Stimulated activated CD4-positive, alpha-beta T cell treated with anti-CD3 and anti-CD28 coated beads, Interleukin-12 subunit alpha, Interleukin-12 subunit beta, amount 100 ng/mL, for 48 hours (primary cell): ENCODE measurements at places on chromosomes 3 and 15.

DNA sequence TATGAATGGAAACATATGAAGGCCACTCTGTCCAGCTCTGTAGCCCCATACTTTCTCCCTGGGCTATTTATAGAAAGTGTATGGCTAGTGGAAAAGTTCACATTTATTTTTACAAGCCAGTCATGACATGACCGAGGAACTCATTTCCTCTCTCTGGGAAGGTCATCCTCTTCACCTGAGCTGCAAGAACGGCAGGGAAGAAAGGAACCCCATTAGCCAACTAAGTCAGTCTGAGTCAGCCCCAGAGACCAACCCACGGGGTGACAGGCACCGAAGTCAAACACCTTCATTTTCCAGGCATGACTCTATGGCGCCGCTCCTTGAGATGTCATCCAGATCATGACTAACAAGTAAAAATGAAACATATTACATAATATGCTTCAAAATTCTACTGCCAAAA, 4.8 kb downstream of the PAQR9 start:
- DNase-seq = no peak

GRCh38 chr3:127172781-127173515, 20.0 kb upstream of the PRR23E start:
- DNase-seq = no peak

- no peak for DNase-seq
Measured at GRCh38 chr15:45641374-45641781, 6.5 kb downstream of the SQOR start.

DNA sequence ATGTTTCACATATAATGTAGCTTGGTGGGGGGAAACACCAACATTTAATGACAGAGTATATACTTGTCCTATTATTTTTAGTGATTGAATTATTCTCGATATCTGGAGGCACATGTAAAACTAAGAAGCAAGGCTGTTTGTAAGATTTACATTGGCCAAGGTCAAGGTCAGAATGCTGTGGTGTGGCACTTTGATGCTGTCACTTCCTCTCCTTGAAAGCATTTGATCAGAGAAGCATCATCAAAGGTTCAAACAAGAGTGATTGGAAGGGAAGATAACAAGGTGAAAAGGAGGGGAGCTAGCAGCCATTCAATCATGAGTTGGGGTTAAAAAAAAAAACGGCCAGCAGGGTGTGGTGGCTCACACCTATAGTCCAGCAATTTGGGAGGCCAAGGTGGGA, 26.4 kb downstream of the RTF1 start:
- no peak for DNase-seq

GRCh38 chr3:42983927-42984326, 4.8 kb downstream of the GASK1A start:
- no peak for DNase-seq

GRCh38 chr15:33382491-33382890, 71.7 kb downstream of the RYR3 start:
- DNase-seq = no peak

- no peak for DNase-seq
Measured at GRCh38 chr15:83372434-83372891, 74.7 kb upstream of the SH3GL3 start.

DNA sequence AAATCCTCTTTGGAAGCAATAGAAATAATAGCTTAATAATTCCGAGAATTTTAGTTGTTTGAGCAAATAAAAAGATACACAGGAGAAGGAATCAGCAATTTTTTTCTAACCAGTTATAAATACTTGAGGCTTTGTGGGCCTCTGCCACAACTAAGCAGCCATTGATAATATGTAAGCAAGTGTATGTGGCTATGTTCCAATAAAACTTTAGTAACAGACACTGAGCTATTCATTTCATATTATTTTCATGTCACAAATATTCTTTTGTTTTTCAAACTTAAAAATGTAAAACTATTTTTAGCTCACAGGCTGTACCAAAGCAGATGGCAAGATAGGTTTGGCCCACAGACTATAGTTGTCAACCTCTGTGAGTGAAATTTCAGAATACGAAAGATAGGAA, 85.7 kb downstream of the MSL2 start:
- DNase-seq = no peak

GRCh38 chr3:151827816-151828215, 13.9 kb downstream of the AADAC start:
- no peak for DNase-seq

- no peak for DNase-seq
Measured at GRCh38 chr3:120289636-120290035, 4.6 kb upstream of the GPR156 start.

- DNase-seq = no peak
Measured at GRCh38 chr3:139944256-139944910, 9.4 kb downstream of the CLSTN2 start.

- no peak for DNase-seq
Measured at GRCh38 chr3:187568171-187568570, 102.0 kb downstream of the SST start.

GRCh38 chr15:68330416-68330815, 52.9 kb downstream of the FEM1B start:
- DNase-seq = no peak

- DNase-seq = no peak
Measured at GRCh38 chr3:155747946-155748290, 3.0 kb upstream of the PLCH1 start.

- DNase-seq = no peak
Measured at GRCh38 chr3:9155028-9155427, 94.4 kb downstream of the SRGAP3 start.
